Stimulated activated effector memory CD8-positive, alpha-beta T cell treated with anti-CD3 and anti-CD28 coated beads, Interleukin-12 subunit alpha, Interleukin-12 subunit beta, amount 100 ng/mL, for 72 hours (primary cell): ENCODE measurements at places on chromosomes 7 and 10.

- DNase-seq: no peak
Observed at GRCh38 chr7:27191161-27191731, 6.2 kb upstream of the HOXA11 start.

GRCh38 chr7:109549471-109550193 lies 980.0 kb downstream of the DNAJB9 start:
- no peak for DNase-seq

DNA sequence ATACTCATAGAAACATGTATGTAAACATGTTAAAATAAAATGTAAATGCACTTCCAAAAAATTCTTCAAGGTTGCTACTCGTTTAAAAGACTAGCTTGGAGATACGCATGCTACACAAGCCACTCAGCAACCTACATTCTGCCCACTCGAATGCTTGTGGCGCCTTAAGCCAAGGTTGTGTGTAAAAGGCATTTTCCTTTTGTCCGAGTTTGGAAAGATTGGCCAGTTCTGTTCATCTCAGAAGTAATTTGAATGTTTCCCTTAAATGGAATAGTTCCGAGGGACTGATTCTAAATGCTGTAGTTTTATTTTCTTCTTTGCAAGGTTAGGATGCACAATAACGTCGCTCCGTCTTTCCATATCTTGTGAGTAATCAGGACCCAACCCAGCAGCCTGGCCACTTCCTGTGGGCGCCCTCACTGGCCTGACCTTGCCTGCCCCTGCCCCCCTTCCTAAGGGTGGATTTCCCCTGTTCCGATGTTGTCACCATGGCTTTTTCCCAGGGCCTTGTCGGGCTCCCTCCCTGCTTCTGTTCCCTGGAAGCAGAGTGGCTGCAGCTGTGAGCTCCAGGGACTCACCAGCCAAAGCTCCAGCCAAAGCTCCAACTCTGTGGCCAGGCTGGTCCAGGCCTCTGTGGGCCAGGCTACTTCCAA lies 70.6 kb downstream of the PTPRE start:
- DNase-seq: no peak

DNA sequence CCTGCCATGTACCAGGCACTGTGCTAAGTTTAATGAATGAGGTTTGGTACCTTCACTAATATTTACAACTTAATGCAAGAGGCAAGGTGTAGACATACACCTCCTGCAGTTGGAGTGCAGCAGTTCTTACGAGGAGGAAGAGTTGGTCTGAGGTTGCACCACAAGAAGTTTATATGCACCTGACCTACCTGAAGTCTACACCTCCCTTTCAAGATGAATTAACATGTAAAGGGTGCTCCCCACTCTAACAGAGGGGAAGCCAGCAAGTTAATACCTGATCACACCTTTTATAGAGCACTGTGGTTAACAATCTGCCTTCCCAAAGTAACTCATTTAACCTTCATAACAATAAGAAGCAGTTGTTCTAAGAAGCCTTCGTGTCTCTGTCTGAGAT lies 120.0 kb downstream of the LYZL1 start:
- DNase-seq: no peak

- no peak for DNase-seq
Observed at GRCh38 chr7:157991351-157991750, 596.3 kb downstream of the PTPRN2 start.

DNA sequence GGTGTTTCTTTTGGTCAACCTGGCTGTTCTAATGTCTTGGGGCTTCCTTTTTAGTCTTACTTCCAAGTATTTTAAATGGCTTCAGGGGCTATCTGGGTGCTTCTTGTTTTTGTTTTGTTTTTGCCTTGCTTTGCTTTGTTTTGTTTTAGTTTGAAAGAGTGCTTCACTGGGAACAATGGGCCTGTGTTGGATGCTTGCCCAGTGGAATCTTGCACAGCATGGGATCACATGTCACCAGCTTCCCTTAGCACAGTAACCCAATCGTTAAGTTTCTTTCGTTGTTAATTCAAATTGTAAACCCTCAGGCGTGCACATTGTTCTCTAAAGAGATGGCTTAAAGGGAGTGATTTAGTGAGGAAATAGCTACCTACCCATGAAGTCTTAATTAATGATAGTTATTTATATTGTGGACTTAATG lies 8.9 kb downstream of the COL17A1 start:
- DNase-seq: no peak

DNA sequence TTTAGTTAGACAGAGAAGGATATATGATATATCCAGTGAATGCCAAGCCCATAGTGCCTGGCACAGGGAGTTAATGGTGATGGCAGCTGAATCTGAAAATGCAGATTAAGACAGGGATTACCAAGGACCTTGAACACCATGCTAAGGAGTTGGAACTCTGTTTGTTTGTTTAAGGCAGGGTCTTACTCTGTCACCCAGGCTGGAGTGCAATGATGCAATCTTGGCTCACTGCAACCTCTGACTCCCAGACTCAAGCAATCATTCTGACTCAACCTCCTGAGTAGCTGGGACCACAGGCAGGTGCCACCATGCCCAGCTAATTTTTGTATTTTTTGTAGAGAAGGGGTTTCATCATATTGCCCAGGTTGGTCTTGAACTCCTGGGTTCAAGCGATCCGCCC lies 1.6 kb downstream of the AKR1D1 start:
- no peak for DNase-seq

- DNase-seq: no peak
Observed at GRCh38 chr10:79381804-79382221, 34.5 kb downstream of the PPIF start.

DNA sequence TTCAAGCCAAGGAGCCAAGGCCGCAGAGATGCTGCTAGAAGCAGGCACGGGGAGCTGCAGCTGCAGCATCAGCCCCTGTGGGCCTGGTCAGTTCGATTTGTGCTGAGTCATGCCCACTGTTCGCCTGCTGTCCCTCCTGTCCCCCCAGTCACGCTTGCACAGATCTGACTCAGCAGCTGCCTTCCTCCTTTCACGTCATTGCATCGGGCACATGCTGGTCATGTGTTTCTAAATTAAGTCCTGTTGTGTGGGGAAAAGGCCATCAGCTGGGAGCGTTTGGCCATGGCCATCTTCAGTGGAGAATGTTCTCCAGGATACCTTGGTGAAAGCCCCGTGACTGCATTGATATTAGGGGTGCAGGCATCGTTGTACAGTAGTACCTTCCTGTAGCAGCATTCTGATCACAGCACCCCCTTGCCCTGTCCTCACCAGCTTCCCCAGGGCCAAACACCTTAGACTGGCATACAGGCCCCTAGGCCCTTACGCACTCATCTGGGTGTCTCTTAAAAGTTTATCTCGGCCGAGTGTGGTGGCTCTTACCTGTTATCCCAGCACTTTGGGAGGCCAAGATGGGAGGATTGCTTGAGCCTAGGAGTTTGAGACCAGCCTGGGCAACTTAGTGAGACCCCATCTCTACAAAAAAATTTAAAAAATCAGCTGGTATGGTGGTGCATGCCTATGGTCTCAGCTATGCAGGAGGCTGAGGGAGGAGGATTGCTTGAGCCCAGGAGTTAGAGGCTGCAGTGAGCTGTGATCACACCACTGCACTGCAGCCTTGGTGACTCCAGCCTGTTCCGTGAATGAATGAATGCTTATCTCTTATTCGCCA lies 23.2 kb downstream of the POR start:
- no peak for DNase-seq
